ENCODE measurements at places on chromosomes 16 and 17. TPM values are rescaled to one million over a fixed set of nuclear protein-coding genes. Genes with fewer than 3 reads are reported as not detected.

GAS7 gene
- 119 TPM for total RNA-seq

CCDC78 gene
- total RNA-seq, result 0.50 TPM

TSPAN10 gene
- total RNA-seq, result 0.50 TPM

GRCh38 chr16:13376174-13376573 is 474.8 kb downstream of the SHISA9 start:
- no peak for DNase-seq

- no peak for DNase-seq
These were observed 45.5 kb downstream of the MRC2 start for GRCh38 chr17:62672957-62673356.

DNA sequence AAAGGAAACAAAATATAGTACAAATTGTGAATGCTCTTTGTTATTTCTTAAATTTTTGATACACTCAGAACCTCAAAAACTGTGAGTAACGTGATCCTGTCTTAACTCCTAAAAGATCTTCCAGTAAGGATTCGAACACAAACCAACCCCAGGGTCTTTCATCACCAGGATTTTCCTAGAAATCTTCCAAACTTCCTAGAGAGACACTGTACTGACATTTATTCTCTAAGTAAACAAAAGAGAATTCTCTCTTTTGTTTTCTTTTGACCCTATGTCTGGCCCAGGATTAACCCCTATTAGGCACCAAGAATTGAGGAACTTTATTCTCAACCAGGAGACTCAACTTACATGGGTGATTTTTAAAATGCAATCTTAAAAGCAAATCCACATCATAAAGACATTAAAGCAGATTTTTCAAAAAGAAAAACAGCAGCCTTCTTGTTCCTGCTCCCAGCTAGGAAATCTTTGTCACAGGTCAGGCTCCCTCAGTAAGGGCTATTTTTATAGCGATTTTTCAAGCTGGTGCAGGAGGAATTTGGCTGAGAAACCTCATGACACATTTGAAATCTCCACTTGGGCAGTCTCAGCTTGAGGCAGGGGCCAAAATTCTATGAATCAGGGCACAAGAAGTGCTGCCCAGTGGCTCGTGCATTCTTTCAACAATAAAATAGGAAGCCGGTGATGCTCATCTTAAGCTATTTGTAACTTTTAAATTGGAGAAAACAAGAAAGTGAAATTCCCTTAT is 6.2 kb upstream of the SMG1 start:
- no peak for DNase-seq

GRCh38 chr17:4324463-4324862 is 42.0 kb downstream of the UBE2G1 start:
- DNase-seq, result no peak

DNA sequence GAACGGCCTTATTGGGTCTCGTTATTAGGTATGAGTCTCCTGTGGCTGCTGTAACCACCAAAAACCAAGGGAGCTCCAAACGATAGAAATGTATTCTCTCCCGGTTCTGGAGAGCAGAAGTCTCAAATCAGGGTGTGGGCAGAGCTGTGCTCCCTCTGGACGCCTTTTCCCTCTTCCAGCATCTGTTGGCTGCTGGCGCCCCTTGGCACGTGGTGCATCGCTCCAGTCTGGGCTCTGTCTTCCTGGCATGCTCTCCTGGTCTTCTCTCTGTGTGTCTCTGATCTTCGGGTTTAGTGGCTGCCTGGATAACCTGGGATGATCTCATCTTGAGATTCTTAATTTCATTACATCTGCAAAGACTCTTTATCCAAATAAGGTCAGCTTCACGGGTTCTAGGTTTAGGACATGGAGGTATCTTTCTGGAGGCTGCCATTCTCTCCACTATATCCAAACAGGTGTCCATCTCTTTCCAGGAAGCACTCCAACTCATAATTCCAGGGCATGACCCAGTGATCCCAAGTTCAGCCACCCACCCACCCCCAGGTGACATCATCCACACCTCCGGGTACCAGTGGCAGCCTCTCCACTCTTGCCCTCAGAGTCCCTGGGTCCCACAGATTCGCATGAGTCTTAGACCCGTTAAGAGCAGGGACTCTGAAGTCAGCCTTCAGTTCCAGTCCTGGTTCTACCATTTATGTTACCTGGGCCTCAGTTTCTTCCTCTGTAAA is 145.5 kb upstream of the FOXF1 start:
- DNase-seq, result no peak

GRCh38 chr16:4052096-4052495 is 64.1 kb downstream of the ADCY9 start:
- no peak for DNase-seq

- DNase-seq, result no peak
These were observed 769.7 kb upstream of the RBFOX1 start for GRCh38 chr16:6562986-6563385.

GRCh38 chr17:73231395-73231794 is 30.3 kb downstream of the CPSF4L start:
- DNase-seq, result no peak

DNA sequence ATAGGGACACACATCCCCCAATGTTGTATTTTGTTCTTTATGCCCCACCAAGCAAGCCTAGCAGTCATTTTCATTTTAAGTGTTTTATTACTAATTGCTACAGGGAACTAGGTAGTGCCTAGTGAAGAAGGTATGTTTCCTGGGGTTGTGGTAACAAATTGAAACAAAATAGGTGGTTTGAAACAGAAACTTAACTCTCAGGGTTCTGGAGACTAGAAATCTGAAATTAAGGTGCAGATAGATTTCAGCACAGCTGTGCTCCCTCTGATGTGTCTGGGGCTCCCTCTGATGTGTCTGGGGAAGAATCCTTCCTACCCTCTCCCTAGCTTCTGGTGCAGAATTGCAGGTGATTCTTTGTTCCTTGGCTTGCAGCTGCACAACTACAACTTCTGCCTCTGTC is 390.1 kb downstream of the ZFHX3 start:
- no peak for DNase-seq

DNA sequence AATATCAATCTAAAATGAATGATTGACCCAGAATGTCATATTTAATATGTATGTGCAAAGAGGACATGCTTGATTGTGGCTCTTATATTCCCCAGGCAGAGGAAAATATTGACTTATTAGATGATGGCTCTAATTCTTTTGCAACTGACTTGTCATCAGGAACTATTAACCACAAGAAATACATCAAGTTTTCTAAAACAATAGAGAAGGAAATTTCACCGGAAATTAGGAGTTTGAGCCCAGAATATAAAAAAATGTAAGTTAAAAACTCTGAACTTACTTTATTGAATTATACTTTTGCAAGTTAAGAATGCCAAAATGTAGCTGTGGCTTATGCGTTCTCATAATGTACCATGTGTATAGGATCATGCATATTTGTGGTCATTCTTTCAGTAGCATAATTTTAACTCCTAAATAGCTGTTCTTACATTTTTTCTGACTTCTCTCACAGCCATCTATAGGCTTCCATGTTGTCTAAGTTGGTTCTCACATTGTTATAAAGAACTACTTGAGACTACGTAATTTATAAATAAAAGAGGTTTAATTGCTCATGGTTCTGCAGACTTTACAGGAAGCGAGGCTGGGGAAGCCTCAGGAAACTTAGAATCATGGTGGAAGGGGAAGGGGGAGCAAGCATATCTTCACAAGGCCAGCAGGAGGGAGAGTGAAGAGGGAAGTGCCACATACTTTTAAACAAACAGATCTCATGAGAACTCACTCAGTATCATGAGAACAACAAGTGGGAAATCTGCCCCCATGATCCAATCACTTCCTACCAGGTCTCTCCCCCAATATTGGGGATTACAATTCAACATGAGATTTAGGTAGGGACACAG is 11.6 kb downstream of the EFCAB13 start:
- no peak for DNase-seq

GRCh38 chr17:44177640-44178039 is 7.1 kb downstream of the ASB16 start:
- no peak for DNase-seq

DNA sequence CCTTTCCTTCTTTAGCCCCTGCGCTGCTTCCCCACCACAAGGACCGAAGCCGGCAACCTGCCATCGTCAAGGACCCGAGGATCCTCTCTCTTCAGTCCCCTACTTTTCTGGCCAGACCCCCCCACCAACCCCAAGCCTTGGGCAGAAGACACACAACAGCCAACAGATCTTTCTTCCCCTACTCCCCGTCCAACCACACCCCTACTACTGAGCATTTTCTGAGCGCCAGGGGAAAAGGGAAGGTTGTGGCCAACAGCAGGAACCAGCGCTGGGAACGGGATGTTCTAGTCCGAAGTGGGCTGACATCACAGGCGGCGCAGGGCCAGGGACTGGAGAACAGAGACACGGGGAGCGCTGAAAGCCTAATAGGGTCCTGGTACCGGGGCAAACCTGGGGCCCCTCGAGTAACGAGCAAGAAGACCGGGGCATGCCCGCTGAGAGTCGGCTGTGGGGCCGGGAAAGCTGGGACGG is 528 bp downstream of the PER1 start:
- DNase-seq, result peak; percentile 92

DNA sequence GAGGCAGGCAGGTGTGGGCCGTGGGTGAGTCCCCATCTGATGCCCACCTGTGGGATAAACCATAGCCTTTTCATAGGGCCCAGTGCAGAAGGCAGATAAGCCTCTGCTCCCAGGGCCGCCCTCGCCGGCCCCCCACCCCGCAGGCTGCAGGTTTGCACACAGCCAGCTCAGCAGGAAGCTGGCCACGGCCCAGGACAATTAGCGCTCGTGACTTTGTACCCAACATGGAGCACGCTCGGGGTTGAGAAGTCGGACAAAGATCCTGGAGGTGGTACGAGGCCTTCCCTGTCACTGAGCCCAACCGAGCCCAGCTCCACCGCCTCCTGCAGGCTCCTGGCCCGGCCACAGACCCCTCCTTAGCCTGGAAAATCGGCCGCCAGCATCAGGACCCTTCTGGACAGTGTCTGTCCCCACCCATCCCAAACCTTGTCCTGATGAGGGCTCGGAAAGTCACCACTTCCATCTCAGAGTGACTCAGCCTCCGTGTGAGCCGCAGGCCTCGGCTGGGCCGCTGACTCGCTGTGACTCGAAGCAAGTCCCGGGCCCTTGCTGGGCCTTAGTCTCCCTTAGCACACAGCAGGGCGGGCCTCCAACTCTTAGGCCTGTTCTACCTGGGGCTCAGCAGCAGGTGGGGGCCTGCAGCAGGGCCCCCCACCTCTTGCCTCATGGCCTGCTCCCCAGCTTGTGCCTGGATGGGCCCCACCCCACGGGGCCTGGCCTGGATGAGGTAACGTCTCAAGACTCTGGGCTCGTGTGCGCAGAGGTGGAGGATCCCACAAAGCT is 22.7 kb downstream of the FAM83G start:
- no peak for DNase-seq

- DNase-seq, result peak; percentile 37
These were observed 7.4 kb downstream of the RNF112 start for GRCh38 chr17:19418251-19418992.

GRCh38 chr16:62913333-62913732 is 877.1 kb upstream of the CDH8 start:
- DNase-seq, result no peak

DNA sequence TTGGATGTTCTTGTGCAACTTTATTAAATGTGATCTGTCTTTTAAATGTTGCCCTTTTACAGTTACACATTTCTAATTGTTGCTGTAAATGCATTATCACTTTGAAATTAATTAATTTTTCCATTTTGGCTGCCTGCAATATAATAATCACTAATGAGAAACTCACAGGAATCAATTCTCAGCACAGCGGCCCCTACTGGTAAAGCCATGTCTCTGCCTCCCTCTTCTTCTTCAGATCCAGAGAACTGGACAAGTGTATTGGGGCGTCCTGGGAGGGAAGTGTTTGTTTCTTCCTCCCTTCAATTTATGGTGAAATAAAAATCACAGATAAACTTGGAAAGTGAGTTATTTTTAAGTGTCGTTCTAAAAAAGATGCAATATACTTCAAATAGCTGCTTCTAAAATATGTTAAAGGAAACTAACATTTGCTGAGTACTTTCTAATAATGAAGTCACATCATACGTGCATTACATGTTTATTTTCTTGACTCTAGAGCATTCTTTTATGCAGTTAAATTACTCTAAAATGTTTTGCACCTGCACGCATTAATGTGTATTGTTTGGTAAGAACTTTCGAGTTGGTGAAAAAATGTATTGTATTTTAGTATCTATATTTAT is 338.0 kb downstream of the WWOX start:
- DNase-seq, result peak; percentile 28

DNA sequence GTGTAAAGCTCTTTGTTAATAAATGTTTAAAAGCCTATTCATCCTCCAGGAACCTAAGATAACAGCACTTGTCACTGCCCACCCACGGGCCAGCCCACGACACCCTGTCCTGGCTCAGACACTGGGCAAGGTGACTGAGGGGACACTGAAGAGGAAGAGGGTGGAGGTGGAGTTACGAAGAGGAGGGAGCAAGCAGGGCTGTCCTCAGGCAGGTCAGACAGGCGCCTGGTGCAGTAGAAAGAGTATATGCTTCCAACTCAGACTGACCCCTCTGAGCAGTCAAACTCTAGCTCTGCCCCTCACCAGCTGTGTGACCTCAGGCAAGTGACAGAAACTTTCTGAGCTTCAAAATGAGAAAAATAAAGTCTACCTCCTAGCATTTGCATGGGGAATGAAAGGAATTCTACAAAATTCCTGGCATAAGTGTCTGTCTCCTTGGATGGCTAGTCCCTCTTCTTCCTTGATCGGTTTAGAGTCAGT is 22.8 kb downstream of the TEX2 start:
- DNase-seq, result peak; percentile 38

DNA sequence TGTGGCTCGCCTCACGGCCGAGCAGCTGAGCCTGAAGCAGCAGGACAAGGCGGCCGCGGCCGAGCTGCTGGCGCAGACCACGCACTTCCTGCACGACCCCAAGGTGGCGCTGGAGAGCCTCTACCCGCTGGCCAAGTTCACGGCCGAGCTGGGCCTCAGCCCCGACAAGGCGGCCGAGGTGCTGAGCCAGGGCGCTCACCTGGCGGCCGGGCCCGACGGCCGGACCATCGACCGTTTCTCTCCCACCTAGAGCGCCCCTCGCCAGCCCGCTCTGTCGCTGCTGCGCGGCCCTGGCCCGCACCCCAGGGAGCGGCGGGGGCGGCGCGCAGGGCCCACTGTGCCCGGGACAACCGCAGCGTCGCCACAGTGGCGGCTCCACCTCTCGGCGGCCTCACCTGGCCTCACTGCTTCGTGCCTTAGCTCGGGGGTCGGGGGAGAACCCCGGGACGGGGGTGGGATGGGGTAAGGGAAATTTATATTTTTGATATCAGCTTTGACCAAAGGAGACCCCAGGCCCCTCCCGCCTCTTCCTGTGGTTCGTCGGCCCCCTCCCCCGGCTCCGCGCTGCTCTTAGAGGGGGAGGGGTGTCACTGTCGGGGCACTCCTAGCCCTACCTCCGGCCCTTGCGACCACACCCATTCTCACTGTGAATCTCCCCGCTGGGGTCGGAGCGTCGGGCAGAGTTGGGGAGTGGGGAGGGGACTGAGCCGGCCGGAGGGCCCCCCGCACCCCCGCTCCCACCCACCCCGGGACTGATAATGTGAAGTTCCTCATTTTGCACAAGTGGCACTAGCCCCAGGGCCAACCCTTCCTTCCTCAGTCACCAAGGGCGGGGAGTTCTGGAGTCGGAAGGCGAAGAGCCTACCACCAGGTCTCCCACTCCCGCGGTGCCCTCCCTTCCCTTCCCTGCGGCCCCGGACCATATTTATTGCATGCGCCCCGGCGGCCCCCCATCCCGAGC is 4.0 kb downstream of the HIC1 start:
- DNase-seq, result peak; percentile 80

- no peak for DNase-seq
These were observed 126.4 kb downstream of the SALL1 start for GRCh38 chr16:51024703-51025102.

GRCh38 chr17:57724026-57724728 is 20.9 kb downstream of the CCDC182 start:
- DNase-seq, result no peak

Data from left cardiac atrium (tissue), 4 donors.